SJSA1 (cell line): ENCODE measurements at places on chromosomes 2 and 18.

DNA sequence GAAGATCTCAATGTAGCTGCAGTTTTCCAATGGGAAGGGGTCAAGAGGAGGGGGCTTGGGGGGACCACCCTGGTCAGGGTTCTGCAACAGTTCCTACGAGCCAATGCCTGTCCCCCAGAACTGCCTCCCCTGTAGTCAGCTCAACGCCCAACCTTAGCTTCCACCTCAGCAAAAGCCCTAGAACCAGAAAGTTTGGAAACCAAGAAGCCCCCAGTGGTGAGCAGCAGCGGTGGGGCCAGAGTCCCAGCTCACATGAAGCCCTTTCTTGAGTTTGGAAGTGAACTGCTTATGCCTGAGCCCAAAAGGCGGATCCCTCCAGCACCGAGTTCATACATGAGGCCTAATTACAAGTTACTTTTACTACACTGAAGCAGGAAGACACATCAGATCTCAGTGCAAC is 162.4 kb downstream of the HDAC4 start:
- peak; percentile 16 for DNase-seq

GRCh38 chr2:145380436-145381017 is 860.6 kb upstream of the ZEB2 start:
- no peak for DNase-seq

DNA sequence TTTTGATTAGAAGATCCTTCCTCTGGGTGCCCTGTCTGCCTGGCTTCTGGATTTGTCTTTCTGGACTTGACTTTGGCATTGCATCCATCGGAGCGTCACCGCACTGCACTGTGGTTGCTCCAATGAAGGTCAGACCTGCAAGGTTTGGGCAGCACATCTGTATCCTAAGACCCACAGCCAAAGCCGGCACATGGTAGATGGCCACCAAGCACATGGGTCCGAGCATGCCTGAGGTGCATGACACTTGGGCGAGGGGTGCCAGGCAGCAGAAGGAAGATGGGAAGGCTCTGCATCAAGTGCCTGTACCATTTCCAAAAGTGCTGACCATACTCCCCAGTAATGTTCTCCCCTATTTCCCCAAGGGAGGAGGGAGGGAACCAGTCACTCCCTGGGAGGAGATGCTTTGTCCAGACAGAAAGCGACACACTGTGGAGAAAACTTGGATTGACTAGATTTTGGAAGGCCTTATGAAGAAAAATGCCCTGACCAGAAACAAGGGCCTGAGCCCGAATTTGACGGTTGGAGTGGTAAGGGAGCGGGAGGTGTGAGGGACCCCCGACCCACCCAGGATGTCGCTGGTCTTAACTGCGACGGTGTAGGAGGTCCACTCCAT is 149.9 kb downstream of the LOXHD1 start:
- no peak for DNase-seq

- no peak for DNase-seq
These were observed 512.9 kb upstream of the TNP1 start for GRCh38 chr2:217372794-217373193.

DNA sequence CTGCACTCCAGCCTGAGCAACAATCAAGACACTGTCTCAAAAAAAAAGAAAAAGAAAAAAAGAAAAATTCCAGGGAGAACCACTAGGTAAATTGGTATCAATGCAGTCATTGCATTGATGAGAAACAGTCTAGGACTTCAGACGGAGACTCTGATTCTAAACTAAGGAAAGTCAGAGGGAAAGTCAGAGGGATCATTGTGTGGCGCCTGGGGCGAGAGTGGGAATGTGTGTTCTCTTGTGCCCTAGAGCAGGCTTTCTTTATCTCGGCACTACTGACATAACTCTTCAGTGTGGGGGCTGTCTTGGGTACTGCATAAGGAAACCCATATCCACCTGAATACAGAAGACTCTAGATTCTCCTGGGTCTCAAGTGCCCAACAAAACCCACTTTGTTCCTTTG is 24.8 kb downstream of the SERPINE2 start:
- DNase-seq: no peak

GRCh38 chr2:100736121-100736915 is 83.6 kb upstream of the NPAS2 start:
- DNase-seq: no peak

GRCh38 chr18:38747153-38747552 is 1181.6 kb upstream of the CELF4 start:
- no peak for DNase-seq

DNA sequence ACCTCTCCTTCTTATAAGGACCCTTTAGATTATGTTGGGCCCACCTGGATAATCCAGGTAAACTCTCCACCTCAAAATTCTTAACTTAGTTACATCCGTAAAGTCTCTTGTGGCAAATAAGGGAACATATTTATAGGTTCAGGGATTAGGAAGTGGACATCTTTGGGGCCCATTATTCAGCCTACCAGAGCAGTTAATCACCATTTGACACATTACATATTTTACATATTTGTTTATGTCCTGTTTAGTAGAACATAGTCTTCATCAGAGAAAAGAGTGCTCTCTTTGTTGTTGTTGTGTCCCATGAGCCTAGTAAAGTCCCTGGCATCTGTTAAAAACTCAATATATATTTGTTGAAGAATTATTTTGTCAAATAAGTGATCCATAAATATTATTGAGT is 134.0 kb upstream of the SPATS2L start:
- no peak for DNase-seq

DNA sequence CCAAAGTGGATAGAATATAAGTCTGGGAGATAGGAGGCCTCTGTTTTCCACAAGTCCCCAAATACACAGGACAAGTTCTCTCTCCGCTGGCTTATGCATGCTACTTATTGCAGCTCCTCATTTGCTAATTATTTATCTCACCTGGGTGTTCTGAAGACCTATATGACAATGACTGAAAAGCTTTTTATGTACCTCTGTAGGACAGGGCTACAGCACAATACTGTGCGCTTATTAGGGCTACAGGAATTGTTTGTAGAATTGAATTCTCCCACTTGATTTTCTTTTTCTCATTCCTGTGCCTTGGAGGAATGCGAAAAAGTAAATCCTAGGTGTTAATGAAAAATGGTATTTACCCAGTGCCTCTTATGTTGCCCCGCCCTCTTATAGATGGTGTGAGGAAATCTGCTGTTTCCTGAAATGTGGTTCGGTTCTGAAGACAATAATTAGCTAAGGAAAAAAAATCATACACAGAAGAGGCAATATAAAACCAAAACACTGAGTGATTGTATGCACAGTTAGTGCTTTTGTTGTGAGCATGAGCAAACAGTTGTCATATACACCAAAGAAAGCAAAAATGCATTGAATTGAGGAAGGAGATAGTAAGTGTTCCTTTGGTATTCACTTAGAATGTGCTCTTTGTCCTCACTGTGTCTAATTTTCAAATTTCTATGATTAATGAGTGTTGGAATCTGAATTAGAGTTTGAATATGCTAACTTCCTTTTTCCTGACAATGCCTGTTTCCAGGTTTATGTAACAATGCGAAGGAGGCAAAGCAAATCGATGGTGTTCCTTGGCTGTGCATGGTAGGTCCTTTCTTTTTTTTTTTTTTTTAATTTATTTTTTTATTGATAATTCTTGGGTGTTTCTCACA is 78.7 kb upstream of the PNPT1 start:
- DNase-seq: no peak

DNA sequence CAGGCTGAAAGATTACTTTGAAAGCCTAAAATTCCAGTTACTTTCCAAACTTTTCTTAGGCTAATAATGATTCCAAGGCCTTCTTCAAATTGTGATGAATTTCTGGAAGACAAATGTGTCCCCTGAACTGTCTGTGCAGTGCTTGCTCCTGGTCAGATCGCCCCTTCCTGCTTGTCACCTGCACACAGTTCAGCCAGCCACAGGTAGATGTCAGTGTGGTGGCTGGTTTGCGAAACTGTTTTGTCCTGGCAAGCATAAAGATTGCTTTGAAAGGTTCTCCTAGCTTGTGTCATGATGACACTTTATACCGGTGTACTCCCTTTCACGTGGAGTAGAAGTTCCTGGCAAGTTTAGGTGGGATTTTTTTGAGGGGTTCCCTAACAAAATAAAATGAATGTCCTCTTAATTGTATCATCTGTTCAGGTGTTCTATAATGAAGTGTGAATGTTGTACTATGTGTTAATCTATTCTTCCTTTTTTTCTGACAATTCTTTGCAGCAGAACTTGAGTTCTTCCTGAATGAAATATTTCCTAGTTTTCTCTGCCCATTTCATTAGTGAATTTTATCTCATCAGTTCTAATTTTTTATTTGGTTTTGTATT is 298.8 kb downstream of the ZNF407 start:
- no peak for DNase-seq

- DNase-seq: no peak
These were observed 306.7 kb upstream of the POU3F3 start for GRCh38 chr2:104547221-104547620.

GRCh38 chr2:143262389-143262788 is 133.2 kb downstream of the ARHGAP15 start:
- DNase-seq: no peak

GRCh38 chr2:189408294-189408693 is 33.0 kb upstream of the WDR75 start:
- no peak for DNase-seq

DNA sequence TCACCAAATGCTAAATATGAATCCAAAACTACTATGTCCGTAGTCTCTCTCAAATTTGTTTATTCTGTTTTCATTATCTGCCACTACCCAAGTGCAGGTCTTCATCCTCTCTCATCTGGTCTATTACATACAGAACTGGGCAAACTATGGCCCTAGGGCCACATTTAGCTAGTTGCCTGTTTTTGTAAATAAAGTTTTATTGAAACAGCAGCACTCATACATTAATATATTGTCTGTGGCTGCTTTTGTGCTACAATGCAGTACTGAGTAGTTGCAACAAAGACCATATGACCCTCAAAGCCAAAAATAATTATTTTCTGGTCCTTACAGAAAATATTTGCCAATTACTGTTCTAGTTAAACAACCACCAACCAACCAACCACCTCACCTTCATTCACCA is 172.2 kb upstream of the NCKAP5 start:
- DNase-seq: no peak

DNA sequence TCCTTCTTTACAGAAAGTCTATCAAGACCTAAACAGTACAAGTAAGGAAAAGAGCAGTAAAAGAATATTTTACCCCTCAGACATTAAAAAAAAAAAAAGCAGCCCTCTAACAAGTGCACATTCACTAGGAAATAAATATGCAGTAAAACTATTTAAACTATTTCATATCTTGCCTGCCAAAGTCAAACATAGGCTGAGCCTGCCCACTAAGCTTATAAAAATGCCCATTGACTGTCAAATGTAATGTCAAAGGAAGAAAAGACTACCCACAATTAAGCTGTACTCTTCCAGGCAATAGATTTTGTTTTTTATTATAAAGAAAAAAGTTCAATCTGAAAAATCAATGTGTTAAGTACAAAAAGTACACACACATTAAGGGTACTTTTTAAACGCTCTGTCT is 11.8 kb downstream of the ALS2 start:
- DNase-seq: no peak

GRCh38 chr2:7452110-7452876 is 535.1 kb downstream of the RNF144A start:
- DNase-seq: no peak

GRCh38 chr18:49697049-49697448 is 116.3 kb downstream of the ACAA2 start:
- no peak for DNase-seq

DNA sequence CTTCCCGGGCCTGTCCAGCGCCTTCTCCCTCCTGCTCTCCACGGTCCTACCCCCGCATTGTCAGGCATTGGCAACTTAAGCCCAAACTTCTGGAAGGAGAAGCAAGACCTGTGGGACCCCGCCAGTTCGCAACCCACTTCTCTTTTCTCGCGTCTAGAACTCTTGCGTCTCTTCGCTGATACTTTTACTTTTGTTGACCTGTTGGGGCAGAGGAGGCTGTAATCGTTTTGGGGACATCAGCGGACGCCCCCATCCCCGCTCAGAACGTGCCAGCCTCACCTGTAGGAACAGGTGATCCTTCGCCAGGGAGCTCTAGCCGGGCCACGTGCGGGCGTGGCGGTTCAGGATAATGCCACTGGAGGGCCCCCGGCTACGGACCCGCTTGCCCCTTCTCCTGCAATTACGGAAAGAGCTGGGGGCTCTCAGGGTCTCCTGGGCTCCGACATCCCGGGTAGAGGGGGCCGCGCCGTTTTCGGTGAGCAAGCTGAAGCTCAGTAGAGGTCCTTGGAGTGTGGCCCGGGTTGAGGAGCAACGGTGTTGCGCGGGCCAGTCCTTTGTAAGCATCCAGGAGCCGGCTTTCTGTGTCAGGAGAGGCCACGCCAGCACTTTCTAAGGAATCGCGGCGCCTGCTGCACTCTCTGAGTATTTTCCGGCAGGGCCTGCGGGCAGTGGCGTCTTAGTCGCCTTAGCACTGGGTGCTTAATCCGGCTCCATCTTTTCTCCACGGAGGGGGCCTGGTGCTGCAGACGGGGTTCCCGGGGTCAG is 1.6 kb downstream of the MTCL1 start:
- peak; percentile 28 for DNase-seq

DNA sequence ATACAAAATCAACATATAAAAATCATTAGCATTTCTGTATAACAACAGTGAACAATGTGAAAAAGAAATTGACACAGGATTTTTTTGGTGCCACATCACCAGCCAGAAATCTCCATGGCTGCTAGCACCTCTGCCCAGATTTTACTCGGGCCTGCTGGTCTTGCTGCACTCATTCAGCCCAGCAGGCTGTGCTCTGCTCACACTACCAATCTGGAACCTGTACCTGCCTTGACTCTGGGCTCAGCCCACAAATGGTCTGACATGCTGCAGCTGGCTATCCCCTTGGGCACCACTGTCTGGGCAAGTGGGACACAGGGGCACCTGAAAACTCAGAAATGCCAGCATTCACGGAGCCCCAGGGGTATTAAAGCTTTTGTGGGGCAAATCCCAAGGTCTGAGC is 392.5 kb upstream of the NRXN1 start:
- DNase-seq: no peak

GRCh38 chr2:172861098-172861497 is 125.5 kb downstream of the RAPGEF4 start:
- no peak for DNase-seq

- no peak for DNase-seq
These were observed 89.5 kb upstream of the RBMS1 start for GRCh38 chr2:160583146-160583535.

DNA sequence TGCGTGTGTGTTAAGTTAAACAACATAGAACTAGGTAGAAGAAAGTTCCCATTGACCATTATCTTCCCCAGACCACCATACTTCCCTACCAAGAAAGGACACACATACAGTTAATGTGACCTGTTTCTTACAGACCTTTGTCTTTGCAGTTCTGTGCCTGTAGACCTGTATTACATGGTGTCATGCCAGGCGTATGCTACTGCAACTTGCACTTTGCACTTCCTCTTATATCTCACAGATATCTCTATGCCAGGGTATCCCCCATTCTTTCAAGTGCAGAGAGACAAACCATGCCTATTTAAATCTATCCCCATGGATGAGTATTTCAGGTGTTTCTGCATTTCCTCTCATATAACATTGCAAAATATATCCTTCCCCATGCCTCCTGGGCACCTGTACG is 136.8 kb upstream of the PKDCC start:
- no peak for DNase-seq

- peak; percentile 41 for DNase-seq
These were observed 109.7 kb downstream of the CTNNA2 start for GRCh38 chr2:79622508-79622907.
